ENCODE measurements at places on chromosomes 11 and 22.

DNA sequence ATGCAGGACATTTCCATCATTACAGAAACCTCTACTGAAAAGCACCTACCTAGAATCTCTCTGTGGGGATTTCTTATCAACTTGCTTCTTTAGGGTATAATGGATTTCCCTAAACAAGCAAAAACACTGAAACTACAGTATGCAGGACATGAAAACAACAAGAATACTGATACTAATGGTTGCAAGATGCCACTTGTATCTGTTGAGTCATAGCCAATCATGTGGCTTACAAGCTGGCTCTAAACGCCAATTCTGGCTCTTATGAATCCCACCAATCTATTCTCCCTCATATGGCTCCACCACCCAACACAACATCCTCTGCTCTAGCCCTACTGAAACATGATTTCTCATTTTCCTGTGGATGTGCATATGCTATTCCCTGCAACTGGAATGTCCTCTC is 22.6 kb downstream of the TENM4 start:
- DNase-seq, result no peak

GRCh38 chr11:96464700-96465307 is 75.0 kb downstream of the JRKL start:
- no peak for DNase-seq

DNA sequence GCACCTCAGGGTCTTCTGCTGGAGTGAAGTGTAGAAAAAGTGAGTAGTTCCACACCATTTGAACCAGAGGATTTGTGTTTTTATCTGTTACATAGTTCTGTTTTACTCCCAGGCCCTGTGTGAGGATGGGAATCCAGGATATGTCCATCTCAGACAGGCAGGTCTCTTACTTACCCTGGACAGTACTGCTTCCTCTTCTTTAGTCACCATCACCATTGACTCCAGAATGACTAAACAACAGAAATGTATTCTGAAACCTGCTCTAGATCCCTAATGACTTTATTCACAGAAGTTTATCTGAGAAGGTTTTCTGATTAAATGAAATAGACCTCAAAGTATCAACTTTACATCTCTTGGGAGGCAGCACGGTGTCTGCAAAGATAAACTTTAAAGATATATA is 33.6 kb downstream of the CYP2R1 start:
- no peak for DNase-seq

GRCh38 chr11:11769362-11769761 is 72.4 kb upstream of the USP47 start:
- no peak for DNase-seq

DNA sequence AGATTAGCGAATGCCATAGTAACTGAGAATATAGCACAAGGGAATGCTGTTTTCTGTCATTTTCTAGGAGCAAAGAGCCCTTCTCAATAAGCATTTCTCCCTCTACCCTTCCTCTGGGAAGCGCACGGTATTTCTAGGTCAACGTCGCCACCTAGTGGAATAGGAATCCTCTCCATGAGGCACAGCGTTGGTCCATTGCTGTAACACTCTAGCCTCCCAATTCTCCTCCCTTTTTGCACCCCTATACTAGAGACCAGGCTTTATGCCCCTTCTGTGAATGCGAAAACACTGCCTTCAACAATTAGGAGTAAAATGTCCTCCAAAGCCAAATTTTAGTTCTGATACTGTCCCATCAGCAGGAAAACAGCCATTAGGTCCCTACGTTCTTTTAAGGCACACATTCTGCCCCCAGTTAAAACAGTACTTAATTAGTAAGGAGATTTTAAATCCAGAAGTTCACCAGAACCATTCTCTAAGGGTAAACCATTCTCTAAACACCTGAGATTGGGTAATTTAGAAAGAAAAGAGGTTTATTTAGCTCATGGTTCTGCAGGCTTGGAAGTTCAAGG is 12.8 kb upstream of the HYLS1 start:
- no peak for DNase-seq

- DNase-seq, result no peak
Measured at GRCh38 chr22:42805016-42805997, 51.8 kb downstream of the ARFGAP3 start.

GRCh38 chr22:48083502-48083901 is 1321.1 kb downstream of the TBC1D22A start:
- no peak for DNase-seq
